ENCODE measurements at places on chromosomes 6 and 20.

DNA sequence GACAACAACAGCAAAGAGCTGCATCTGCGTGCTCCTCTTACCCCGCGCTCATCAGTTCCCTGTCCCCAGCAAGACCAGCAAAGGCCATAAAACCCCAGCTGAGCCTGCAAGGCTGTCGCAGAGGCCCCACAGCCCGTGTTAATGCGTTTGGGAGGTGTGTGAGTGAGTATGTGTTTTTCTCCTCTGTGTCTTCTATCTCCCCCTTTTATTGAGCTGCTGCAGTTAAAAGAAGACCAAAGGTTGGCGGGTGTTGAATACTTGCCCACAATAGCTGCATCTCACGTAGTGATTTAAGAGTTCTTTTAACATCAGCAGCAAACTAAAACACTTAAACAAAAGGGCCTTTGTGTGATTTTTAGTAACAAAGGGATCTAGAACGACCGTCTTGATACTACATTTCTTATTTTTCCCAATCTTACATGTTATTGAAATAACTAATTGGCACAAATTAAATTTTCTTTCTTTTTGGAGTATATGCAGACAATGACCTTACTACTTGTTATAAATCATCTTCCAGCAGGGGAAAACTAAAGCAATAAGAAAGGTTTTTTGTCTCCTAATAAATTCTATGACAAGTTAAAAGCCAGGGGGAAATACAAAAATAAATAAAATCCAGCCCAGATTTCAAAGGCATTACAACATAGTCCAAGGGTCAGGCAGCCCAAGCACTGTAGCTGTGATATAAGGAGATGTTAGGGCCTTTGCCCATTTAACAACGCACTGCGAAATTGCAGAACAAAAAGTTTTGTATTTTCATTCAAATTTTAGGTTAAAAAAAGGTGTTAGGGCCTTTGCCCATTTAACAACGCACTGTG, 27.2 kb upstream of the CNKSR3 start:
- no peak for DNase-seq

DNA sequence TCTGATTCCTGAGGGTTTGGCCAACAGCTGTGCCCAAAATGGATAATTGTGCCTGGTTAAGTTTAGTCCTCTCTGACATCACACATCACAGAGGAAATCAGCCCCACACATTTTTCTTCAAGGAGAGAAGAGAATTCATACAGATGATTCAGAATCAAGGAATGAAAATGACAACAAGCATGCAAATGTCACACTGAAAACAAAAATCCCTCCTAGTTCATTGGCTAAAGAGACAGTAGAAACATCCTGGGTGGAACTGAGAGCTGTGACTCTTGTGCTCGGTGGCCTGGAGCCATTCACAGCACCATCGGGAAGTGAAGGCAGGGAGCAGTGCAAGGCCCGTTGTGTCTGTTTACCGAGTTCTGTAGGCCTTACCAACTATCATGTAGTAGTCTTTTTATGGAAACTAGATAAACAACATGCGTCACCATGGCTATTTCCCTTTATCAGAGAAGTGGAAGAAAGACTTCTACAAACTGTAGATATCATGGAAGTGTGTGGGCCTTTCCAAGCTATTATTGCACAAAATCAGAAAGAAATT, 81.7 kb upstream of the TENT5A start:
- no peak for DNase-seq

DNA sequence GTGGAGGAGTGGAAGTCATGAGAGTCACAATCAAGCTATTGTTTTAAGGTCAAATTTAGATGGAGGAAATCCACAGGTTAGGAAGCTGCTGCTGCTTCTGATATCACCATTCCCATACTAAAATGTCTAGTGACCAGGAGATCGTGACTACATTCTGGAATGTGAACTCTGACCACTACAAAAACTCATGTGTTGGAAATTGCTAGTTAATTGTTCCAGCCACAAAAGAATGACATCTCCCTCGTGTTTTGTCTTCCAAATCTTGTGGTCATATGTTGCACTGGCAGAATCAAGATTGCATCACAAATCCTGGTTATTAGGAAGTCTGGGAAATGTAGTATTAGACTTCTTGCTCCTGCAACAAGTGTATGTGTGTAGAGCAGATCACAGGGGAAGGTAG, 441.9 kb downstream of the CD109 start:
- DNase-seq = no peak

GRCh38 chr6:3072798-3073197, 4.5 kb downstream of the RIPK1 start:
- DNase-seq = no peak

- DNase-seq = no peak
Observed at GRCh38 chr6:75751443-75751842, 2.4 kb downstream of the MYO6 start.

GRCh38 chr6:63821442-63821841, 185.8 kb downstream of the PHF3 start:
- DNase-seq = no peak

- DNase-seq = no peak
Observed at GRCh38 chr6:144223686-144224085, 61.4 kb upstream of the UTRN start.

- no peak for DNase-seq
Observed at GRCh38 chr6:134056046-134056445, 3.6 kb upstream of the SLC2A12 start.

- peak; percentile 56 for DNase-seq
Observed at GRCh38 chr20:32189691-32190615, 17.6 kb downstream of the PLAGL2 start.

- DNase-seq = no peak
Observed at GRCh38 chr6:55023230-55023629, 151.1 kb upstream of the HCRTR2 start.

GRCh38 chr6:47464052-47464451, 13.5 kb upstream of the CD2AP start:
- no peak for DNase-seq

DNA sequence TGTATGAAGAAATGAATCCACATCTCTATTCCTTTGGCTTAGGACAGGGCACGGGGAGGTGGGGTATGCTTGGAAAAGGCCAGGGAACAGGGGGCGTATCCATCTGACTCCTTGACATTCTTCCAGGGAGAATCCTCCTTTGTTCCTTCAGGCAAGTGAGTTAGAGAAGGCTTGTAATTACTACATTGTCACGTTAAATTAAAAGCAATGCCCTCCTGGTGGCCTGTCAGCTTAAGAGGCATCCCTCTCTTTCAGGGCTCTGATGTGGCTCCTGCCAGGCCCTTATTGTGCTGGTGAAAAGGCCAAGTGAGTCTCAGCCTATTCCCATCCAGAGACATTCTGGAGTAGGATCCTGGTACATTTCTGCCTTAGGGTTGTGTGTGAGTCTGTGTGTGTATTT, 128.3 kb downstream of the FOXA2 start:
- no peak for DNase-seq

DNA sequence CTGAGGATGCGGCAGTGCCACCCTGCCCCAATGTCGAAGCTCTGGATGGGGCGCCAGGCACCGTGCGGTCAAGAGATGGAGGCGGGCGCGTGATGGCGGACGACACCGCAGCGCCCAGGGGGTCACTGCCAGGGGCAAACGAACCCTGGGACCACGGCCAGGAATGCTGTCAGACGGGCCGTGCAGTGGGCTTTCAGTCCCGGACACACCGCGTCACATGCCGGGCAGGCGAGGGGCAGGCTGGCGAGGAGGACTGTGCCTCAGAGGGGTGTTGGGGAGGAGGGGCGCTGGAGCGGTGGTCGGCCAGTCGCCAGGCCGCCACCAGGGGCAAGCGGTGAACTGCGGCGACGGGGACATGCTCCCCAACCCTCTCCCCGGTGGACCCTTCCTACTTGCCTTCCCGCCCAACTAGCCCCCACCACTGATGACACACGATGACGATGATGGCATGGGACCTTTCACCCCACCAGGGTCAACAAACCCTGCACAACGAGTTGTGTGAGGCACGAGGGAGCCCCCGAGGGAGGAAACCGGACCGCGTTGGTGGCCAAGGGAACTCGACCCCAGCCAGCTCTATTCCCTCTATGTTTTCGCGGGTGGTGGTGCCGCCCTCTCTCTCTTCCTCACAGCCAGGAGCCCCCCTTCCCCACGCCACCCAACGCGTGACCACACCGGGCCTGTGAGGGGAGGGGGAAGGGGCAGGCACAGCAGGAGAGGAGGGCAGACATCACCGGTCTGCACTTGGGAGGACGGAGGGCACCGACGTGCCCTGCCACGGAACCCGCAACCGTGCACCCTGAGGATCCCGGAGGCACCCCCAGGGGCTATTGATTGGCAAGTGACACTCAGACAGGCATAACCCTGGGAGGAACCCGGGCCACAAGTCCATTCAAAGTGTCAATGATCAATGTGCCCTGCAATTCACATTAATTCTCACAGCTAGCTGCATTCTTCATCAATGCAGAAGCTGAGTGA, 1960.9 kb upstream of the DEFB115 start:
- DNase-seq = no peak

DNA sequence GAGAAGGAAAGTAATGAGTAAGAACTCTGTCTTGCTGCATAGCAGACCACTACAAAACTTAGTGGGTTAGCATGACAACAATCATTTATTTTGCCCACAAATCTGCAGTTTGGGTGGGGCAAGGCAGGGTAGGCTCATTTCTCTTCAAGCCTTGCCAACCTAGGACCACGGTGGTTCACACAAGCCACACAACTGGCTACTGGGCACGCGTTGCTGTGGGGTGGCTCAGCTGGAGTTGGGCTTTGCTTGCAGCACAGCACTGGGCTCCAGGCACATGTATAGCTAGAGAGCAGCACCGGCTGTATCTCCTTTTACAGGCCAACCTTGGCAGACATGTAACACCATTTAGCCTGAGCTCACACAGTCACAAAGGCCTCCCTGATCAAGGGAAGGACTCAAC, 4.6 kb upstream of the NXT1 start:
- DNase-seq = no peak

DNA sequence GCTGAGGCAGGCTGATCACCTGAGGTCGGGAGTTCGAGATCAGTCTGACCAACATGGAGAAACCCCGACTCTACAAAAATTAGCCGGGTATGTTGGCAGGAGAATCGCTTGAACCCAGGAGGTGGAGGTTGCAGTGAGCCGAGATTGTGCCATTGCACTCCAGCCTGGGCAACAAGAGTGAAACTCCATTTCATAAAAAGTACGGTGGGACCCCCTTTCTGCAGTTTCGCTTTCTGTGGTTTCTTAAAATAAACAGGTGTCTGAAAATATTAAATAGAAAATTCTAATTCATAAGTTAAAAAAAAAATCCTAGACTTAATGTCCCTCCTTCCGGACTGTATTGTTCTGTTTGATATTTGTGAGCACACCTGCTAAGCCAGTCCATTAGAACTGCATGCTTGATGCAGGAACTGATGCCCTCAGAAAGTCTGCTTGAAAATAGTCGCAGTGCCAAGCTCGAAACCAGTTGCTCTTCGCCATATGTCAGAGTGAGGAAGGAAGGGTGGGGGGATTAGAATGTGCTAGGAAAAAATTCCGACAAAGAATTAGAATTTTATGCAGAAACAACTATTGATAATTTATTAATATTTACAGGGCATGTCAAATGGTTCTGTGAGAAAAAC, 85.9 kb downstream of the JARID2 start:
- DNase-seq = no peak

DNA sequence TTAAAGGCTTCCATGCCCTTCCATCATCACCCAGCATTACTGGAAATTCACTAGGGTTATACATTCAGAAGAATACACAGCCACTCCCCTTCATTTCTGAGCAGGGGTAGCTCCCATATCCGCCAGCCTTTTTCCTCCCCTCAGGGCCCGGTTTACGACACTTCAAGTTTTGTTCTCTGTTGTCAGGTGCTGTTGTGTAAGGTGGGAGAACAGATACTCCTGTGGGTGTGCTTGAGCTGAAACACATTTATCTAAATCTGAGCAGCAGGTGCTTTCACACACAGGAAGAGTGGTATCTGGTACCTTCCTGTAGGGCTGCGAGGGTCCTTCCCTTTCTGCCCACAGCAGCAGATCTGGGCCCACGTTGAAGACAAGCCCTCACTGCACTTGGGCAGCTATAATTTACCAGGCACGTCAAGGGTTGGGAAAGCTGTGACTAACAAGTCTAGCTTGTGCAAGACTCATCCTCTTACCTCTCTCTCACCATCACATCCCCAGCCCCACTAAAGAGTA, 215.8 kb upstream of the RREB1 start:
- no peak for DNase-seq

GRCh38 chr20:39676857-39677391, 714.8 kb downstream of the DHX35 start:
- peak; percentile 22 for DNase-seq

- DNase-seq = no peak
Observed at GRCh38 chr6:52098721-52099120, 11.3 kb upstream of the PKHD1 start.

- DNase-seq = no peak
Observed at GRCh38 chr6:88877893-88878292, 85.5 kb downstream of the RNGTT start.

GRCh38 chr6:78465059-78465634, 402.2 kb upstream of the IRAK1BP1 start:
- no peak for DNase-seq

- peak; percentile 46 for DNase-seq
Observed at GRCh38 chr20:2524709-2525506, 11.5 kb upstream of the TMC2 start.

DNA sequence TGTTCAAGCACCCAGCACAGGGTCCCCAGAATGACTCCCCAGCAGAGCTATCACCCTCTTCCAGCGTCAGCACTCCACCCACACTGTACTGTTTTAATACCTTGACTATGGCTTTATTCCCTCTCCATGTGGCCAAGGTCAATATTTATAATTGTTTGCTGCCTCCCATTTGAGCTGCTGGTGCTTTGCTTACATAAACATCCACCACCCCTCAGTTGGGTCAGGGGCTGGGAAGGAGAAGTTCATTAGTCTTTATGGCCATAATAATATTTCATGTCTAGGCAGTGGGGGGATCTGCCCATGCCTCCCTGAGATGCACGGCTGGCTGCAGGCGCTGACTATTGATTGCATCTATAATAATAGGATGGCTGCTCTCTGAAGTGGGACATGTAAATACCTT, 41.8 kb upstream of the SAYSD1 start:
- DNase-seq = no peak

GRCh38 chr6:139790527-139790926, 416.1 kb upstream of the CITED2 start:
- DNase-seq = no peak

- no peak for DNase-seq
Observed at GRCh38 chr20:53943522-53944291, 126.7 kb downstream of the BCAS1 start.

DNA sequence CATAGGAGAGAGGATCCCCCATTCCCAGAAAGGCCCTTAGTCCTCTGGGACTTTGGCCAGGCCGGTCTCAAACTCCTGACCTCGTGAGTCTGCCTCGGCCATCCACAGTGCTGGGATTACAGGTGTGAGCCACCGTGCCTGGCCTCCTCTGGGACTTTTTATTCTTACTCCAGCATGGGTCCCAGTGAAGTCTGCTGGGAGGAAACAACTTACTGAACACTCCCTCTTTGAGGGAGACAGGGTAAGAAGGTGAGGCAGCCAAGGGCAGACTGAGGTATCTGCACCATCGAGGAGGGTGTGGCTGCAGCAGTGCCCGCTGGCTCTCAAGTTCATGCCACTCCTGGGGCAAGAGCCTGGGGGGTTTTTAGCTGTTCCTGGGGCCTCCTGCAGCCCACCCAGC, 2.4 kb downstream of the BAK1 start:
- DNase-seq = no peak

Data from GM13977 (cell line).